ENCODE measurements at places on chromosomes 11 and 22.

DNA sequence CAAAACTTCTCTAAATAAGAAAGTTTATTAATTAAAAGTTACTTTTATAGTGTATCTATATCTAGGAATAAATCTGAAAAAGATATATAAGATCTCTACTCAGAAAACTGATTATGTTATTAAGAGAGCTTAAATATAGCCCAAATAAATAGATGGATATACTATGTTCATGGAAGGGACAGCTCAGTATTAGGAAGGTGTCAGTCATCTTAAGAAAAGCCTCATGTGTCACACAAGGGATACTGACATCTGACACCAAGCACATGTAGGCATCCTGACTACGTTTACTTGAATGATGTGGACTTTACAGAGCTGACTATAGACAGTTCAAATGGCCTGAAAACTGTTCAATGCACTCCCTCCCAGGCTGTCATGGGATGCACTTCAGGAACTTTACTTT, 19.3 kb downstream of the PPARA start:
- DNase-seq = no peak

DNA sequence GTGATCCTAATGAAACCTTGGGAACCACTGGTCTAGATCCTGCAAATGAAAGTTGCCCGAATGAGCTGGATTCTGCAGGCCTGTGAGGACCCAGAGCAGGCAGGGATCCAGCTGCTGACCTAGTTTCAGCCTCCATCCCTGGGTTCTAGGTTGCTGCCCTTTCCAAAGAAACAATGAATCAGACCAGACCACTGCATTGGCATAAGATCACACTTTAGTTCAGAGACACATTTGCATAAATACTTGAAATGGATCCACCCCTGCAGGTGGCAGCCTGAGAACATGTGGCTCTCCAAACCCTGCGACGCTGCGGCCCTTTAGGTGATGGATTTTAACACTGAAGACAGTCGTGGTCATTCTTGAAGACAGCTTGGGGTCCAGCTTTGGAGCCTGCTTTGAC, 23.7 kb downstream of the ADAMTS8 start:
- no peak for DNase-seq

- peak; percentile 47 for DNase-seq
Observed at GRCh38 chr11:15101072-15101709, 13.5 kb upstream of the INSC start.

GRCh38 chr22:27845644-27846043, 44.1 kb upstream of the MN1 start:
- no peak for DNase-seq

All from activated CD8-positive, alpha-beta memory T cell treated with anti-CD3 and anti-CD28 coated beads, Interleukin-2, amount 50 U/mL, for 4 hours (primary cell).